Hindlimb muscle (tissue), 1 donor: ENCODE measurements at places on chromosomes 1 and 21.

GRCh38 chr1:15939181-15940109 lies 36.5 kb downstream of the ZBTB17 start:
- DNase-seq: no peak

GRCh38 chr1:153881751-153882150 lies 41.0 kb downstream of the GATAD2B start:
- DNase-seq: peak; percentile 56

GRCh38 chr21:46062471-46063211 lies 35.3 kb upstream of the COL6A2 start:
- DNase-seq: no peak

- DNase-seq: no peak
Observed at GRCh38 chr1:204479387-204480136, 15.0 kb downstream of the PIK3C2B start.

GRCh38 chr1:183593356-183593755 lies 3.1 kb upstream of the NCF2 start:
- no peak for DNase-seq

DNA sequence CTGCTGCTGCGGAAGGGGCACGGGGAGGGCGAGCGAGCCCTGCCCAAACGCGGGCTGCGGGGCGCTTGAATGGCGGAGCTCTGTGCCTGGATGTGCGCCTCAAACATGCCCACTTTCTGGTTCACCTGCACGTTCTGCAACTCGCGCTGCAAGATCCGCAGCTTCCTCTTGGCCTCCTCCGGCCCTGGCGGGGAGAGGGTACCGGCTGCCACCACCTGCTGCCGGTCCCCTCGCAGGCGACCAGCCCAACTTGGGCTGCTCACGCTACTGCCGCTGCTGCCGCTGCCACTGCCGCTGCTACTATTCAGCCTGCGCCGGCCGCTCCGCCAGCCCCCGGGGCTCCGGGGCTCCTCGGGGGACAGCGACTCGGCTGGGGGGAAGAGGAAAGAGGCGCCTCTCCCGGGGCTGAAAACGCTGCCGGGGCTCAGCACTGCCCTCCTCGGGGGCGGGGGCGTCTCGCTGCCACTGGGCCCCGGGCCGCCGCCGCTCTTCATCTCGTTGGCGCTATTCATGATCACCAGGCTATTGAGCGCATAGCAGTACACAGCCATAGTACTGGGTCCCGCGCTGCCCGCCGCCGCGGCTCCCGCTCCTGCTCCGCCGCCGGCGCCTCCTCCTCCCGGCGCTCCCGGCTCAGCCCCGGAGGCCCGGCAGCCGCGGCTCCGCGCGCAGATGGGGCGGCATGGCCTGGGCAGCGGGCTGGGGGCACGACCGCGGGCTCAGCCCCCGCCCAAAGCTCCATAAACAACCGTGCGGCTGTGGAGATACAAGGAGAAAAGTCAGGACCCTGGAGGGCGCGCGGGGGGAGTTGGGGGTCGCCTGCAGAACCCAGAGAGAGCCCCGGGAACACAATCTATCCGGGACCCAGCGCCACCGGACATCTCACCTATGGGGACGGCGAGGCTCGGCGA lies 1.9 kb downstream of the ITPKB start:
- DNase-seq: no peak

- DNase-seq: no peak
Observed at GRCh38 chr1:39936724-39937491, 18.0 kb upstream of the MFSD2A start.

DNA sequence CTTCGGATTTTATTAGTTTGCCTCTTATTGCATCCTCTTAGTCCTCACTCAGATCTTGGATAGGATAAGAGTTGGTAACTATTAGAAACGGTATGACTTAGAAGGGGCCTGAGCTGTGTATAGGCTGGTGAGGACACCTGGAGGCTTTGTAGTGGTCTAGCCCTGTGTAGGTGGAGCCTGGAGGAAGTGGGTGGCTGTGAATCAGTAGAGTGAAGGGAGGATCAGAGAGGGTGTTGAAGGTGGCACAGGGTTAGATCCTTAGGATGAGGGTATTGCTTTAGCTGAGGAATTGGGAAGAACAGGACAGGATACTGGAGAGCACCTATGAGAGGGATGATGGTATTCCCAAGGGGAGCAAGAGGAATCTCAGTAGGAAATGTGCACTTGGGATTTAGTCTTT lies 5.7 kb downstream of the VANGL1 start:
- no peak for DNase-seq

DNA sequence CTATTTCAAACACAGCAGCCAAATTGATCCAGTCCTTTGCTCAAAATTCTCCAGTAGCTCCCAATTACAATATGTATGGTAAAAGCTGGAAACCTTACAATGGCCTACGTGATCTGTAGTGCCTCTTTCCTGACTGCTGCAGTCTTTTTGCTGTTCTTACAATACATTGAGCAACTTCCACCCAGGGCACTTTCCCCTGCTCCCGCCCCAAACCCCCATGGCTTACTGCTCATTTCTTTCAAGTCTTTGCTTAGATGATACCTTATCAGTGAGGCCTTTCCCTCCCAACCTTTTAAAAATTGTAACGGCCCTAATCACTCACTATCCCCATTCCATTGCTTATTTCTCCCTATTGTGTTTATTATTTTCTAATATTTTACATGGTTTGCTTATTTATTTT lies 43.9 kb upstream of the APOBEC4 start:
- DNase-seq: no peak

DNA sequence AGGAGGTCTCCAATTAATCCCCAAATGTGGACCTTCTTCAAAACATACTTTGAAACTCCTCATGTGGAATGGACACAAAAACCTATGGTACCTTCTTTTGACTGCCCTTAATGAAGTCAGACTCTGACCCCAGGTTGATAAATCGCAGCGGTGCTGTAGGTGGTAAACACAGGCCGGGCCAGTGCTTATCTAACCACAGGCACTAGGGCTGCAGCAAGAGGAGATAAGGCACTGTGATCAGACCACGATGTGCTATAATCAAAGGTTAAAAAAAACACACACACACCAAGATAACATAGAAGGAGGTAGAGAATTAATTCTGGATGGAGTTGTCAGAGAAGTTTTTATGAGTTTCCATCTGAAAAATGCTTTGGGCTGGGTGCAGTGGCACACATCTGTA lies 52.3 kb upstream of the SIPA1L2 start:
- DNase-seq: no peak

DNA sequence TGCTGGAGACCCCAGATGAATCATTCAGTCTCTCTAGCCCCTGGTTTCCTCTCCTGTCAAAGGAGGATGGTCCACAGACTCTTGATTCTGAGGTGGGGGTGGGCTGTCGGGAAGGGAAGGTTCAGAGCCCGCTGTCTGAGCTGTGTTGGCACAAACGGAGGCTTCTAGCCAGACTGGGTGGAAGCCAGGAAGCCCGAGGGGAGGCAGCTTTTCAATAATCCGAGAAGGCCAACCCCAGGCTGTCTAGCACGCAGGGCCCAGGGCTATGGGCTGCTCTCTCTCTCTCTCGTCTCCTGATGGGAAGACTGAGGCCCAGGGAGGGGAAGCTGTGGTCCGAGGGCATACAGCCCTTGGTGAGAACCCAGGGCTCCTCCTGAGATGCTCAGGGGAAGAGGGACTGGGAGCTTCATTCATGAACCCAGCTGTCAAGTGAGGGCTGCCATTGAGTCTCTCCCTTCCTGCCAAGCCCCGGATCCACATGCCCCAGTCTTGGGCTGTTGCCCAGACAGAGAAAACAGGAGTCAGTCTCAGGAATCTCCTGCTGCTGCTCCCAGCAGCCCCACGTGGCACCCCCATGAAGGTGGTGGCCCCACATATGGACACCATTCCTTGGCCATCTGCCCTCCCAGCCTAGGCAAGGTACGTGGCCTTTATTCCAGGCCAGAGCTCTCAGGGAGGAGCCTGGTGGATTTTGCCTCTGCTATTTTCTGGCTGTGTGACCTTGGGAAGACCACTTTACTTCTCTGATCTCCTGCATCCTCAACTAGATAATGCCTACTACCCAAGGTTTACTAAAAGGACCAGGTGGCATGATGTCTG lies 44.4 kb downstream of the RAP1GAP start:
- no peak for DNase-seq

- no peak for DNase-seq
Observed at GRCh38 chr21:44709426-44710293, 1.7 kb downstream of the TSPEAR start.

- DNase-seq: no peak
Observed at GRCh38 chr1:150257624-150258585, at the start of gene CA14. Gene CA14, plus strand, starts transcription at chr1:150257774. Its CDS starts 355 bp downstream, at chr1:150258129.

DNA sequence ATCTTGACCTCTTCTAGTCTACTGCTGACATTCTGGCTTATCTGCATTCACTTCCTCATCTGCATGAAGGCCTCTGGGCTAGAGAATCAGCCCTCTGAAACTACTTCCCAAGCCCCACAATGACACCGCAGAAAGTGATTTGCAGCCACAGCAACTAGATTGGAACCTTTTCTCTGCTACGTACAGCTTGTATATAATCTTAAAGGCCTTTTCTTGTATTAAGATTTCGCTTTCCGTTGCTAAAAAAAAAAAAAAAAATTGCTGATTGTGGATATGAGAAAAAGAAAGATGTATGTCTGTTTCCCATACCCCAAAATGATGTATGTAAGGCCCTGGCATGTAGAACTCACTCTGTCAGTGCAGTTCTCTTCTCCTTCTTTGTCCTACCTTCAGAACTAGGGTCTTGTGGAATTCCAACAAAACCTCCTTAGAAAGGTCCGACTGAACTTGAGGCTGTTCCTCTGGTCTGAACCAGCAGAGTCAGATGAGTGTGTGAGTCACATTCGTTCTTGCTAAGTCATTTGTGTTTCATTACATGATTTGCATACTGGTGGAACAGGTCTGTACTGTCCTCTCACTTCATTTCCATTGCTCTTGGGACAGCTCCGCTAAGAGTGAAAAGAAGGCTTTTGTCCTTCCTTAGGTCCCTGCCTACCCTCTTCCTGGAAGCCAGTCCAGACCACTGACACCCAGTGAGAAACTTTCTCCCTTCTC lies 62.7 kb downstream of the PLPP3 start:
- DNase-seq: no peak
